ENCODE measurements at places on chromosomes 2 and 18.

DNA sequence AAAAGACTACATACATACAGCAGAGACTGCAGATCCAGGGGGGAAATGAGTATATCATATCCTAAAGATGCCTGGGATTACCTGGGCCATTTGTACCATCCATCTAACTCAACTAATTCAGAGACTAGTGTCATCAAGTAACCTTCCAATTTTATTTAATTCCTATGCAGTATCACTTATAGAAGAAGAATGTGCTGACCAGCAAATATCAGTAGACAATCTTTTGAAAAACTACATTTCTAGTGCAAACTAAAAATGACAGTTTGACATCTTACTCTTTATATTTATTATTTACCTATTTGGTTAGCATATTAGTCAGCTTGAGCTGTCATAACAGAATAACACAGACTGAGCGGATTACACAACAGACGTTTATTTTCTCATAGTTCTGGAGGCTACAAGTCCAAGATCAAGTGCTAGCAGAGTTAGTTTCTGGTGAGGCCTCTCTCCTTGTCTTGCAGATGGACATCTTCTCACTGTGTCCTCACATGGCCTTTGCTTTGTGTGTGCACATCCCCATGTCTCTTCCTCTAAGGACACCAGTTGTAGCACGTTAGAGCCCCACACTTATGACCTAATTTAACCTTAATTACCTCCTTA is 47.0 kb downstream of the NCKAP5 start:
- DNase-seq: no peak

GRCh38 chr2:170830166-170830565 is 13.5 kb downstream of the GAD1 start:
- DNase-seq: no peak

DNA sequence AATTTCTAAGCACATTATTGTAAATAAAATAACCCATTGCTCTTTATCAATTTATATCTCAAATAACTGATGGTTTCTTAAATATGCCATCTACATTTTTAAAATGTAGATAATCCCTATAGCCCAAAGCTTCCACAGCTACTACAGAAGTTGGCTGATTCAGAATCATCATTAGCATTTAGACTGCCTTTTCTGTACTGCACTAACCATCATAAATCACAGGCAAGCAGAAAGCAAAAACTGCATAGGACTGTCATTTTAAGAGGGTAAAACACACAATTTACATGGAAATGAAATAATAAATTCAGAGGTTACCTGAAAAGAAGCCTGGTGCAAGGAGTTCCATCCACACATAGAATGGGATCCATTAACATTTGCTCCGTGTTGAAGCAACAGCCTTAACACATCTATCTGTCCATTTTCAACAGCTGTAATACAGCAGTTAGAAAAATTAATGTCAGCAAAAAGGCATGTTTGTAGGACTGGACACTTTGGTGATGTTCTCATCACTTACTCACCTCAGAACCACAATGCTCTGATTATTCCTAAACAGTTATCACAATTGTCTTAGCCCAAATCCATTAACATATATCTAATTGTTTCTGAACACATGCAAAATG is 38.4 kb upstream of the CHAC2 start:
- no peak for DNase-seq

GRCh38 chr2:183207110-183207509 is 82.9 kb downstream of the NUP35 start:
- no peak for DNase-seq

DNA sequence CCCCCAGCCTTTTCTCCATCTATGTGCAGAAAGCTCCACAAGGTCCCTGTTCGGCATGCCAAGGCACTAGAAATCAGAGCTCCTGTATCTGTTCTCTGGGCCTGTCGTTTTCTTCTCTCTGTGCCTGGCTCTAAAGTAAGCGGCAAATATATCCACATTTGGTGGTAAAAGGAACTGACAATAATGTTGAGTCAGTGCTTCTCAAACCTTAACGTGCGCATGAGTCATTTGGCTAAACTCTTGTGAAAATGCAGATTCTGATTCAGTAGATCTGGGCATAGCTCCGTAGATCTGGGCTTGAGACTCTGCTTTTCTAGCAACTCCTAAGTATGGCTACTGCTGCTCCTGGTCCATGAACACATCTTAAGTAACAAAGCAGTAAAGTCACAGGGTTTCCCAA is 16.5 kb upstream of the ACSL3 start:
- peak; percentile 84 for DNase-seq

- DNase-seq: peak; percentile 81
These were observed 548 bp downstream of the KANSL3 start for GRCh38 chr2:96637385-96638143.

DNA sequence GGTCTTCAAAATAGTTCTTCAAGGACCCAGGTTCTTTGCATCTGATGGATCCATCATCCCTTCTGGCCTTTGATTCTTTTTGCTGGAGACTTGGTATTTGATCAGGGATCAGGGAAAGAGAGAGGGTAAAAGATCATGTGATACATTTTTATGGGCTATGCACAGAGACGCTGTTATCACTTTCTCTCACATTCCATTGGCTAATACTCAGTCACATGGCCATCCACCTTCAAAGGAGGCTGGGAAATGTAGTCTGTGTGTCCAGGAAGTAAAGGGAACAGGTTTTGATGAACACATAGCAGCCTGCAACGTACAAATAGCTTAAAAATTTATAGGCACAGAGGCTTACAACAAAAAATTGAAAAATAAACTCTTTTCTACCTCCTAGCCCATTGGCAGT is 629.6 kb upstream of the FANCL start:
- DNase-seq: no peak

GRCh38 chr2:212618636-212619035 is 80.0 kb upstream of the ERBB4 start:
- no peak for DNase-seq

- DNase-seq: no peak
These were observed 55.3 kb upstream of the LAPTM4A start for GRCh38 chr2:20106746-20107145.

- no peak for DNase-seq
These were observed 326.4 kb downstream of the NR4A2 start for GRCh38 chr2:156005999-156006712.

- DNase-seq: no peak
These were observed 224.2 kb downstream of the NUP35 start for GRCh38 chr2:183348492-183348891.

- no peak for DNase-seq
These were observed 71.9 kb downstream of the TNP1 start for GRCh38 chr2:216787851-216788540.

DNA sequence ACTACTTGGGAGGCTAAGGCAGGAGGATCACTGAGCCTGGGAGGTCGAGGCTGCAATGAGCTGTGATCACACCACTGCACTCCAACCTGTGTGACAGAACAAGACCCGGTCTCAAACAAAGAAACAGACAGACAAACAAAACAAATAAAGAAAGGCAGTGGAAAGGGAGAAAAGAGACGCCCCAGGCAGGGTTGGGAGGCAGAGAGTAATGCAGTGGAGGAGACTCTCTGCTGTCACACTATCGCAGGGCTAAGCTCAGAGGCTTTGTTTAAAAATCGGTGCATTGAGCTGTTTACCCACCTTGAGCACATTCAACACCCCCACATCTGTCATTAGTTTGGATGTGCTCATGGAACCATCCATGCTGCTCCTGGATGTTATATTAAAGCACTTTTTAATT is 84.2 kb upstream of the RMP24 start:
- DNase-seq: no peak

DNA sequence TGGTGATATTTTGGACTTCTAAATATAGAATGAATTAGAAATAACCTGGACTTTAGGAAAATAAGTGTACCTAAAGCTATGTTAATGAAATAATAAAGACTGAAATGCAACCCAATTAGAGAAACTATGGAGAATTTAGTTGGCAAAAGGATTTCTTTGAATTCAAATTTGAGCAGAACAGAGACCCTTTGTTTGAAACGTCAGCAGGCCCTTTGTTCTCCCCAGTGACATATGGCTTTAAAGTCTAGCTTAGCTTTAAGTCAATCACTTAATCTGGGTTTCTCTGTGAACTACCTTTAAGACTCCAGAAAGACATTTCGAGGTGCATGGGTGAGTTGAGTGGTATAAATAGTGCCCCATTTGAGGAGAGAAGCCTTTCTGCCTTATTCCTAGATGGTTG is 130.5 kb upstream of the CREB1 start:
- DNase-seq: no peak

DNA sequence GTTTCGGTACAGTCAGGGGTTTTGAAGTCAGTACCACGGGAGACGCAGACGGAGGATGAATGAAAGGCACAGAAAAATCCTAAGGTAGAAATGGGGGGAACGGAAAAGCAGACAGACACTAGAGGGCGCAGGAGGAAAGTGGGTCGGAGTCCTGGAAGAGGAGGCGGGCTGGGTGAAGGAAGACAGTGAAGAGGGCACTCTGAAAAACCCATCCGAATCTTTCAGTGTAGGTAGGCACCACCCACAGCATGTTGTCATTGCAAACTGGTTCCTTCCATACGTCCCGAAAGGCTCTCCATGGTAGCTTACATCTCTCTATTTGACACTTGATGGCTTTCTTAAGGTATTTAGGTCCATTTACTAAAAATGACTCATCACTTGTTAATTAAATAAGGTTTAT is 18.5 kb upstream of the ZNF236 start:
- peak; percentile 64 for DNase-seq

DNA sequence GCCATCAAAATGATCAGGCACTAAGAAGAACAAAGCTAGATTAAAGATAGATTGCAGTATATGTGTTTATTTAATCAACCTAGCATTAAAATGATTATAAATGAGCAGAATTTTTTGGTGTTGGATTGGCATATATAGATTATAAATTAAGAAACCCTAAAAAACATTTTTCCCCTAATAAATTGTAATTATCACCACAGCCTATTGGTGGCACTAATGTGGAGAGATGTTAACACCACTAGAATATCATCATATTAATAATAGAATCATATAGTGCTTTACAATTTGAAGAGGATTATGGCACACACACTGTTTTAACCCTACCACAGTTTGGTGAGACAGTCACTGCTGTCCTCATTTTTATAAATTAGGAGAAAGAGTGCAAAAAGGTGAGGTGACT is 112.4 kb upstream of the RND3 start:
- DNase-seq: no peak

DNA sequence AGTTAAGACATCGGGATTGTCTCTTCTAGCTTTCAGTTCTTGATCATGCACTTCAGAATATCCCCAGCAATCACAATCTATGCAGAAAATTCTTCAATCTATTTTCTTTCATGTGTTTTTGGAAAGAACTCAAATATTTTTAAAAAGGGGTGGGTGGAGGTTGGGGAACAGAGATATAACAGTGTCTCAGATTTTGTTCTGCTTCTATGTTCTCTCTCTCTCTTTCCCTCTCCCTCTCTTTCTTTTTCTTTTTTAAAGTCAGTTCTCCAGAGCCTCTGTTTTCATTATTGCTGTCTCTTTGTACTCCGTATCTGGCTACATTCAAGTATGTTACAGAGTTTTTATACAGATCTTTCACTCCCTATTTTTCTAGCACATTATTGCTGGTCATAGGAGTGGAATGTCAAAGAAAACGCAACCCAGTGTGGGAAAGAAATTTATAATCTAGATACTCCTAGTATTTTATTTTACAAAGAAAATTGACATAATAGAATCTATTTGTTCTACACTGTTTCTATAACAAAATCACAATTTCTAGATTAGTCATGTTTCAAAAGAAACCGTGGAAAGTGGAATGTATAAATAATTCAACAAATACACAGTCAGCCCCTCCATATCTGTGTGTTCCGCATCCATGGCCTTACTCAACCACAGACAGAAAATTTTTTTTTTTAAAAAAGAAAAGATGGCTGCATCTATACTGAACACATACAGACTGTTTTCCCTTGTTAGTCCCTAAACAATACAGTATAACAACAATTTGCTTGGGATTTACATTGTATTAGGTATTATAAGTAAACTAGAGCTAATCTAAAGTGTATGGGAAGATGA is 11.2 kb upstream of the NEMP2 start:
- DNase-seq: no peak

DNA sequence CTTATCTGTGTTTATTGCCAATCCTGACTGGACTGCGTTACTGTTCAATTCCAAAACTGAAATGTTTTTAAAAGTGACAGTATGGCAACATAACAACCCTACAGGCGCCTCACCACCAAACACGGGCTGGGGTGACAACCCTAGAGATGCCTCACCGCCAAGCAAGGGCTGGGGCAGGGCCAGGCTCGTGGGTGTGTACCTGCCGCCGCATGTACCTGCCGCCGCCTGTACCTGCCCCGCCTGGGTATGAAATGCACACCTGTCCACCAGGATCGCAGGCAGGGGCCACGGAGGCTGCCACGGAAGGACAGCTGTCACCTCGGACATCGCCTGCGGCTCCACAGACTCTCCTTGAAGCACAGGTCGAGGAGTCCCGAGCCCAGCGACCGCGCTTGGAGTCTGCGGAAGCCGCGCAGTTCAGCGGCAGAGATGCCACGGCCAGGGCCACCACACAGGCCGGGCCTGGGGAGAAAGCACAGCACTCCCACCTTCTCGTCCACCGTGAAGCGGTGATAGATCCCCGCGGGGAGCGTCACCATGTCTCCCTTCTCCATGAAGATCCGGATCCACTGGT is 18.9 kb downstream of the ADI1 start:
- DNase-seq: no peak

DNA sequence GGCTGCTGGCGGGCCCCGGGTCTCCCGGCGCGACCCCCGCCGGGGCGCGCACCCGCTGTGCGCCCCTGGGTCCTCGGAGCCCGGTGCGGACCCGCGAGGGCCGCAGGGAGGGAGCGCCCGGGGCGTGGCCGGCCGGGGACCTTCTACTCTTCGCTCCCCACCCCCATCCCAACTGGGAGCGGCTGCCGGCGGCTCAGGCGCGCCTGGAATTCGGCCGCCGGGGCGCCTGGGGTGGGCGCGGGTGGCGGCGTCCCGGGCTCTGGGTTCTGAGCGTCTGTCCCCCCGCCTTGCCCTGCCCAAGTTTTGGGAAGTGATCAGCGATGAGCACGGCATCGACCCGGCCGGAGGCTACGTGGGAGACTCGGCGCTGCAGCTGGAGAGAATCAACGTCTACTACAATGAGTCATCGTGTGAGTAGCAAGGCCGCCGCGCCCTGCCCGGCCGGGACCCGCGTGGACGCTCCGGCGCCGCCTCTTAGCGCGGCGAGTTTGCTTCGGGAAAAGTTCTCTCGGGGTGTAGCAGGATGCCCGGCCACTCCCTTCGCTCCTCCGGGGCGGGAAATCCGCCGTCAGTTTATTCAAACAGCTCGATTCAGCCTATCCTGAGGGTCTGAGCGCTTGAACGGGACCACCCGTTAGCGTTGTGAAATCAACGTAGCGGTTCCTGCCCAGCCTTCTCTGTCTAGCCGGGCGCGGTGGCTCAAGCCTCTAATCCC is 502 bp downstream of the TUBB6 start:
- no peak for DNase-seq

- no peak for DNase-seq
These were observed 60.4 kb upstream of the SLC8A1 start for GRCh38 chr2:40512256-40512655.

- DNase-seq: no peak
These were observed 105.0 kb upstream of the STK17B start for GRCh38 chr2:196276421-196276820.

DNA sequence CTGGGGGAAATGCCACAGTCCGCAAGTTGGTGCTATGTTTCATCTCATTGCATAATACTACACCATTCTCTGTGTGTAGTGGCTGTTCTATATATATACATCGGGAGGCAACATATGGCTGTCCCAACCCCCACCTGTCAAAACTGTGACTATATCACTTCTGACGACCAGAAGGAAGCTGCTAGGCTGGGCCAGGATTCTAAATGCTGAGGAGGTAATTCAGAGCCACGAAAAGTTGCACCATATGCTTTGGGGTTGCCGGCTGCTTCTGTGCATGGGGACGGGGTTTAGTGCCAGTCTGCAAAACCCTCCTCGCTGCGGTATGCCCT is 117.3 kb downstream of the MSH2 start:
- DNase-seq: peak; percentile 52
